NCI-H460 (cell line): ENCODE measurements at places on chromosomes 13 and 19. TPM values are rescaled to one million over a fixed set of nuclear protein-coding genes. Genes with fewer than 3 reads are reported as not detected.

GFY gene
- total RNA-seq, result not detected in 2 replicates

KIR3DL1 gene
- total RNA-seq, result not detected in 2 replicates

GRCh38 chr19:47608969-47609905, at the start of gene BICRA:
Gene BICRA, plus strand, starts transcription at chr19:47609134. Its CDS starts 64,441 bp downstream, at chr19:47673575.
- DNase-seq, result no peak

SCN1B gene
- total RNA-seq, result 0.61 and 0.82 TPM in 2 replicates

CYP2A6 gene
- total RNA-seq, result not detected in 2 replicates

GRCh38 chr19:13154241-13154778, 4.1 kb downstream of the IER2 start:
- DNase-seq, result peak; percentile 78

DNA sequence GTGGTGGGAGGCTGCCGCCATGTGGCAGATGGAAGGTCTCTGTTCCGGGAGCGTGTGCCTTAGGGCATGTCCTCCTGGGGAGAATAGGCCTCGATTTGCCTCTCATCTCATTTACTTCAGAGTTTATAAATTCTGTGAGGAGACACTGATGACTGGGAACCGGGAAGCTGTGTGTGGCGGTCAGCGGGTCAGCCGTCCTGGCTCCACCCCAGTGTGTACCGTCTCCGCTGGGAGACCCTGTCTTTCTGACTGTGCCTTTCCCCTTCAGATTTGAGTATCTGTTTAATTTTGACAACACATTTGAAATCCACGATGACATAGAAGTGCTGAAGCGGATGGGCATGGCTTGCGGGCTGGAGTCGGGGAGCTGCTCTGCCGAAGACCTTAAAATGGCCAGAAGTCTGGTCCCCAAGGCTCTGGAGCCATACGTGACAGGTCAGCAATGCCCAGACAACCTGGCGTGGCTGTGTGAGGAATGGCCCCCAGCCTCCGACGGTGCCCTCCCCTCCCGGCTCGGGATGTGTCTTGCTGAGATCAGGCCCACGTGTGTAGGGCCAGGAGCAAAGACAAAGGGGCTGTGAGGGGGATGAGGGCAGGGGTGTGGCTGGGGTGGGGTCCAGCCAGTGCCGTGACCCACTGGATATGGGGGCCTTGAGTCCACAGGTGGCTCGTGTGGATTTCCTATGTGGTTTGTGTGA, 21.6 kb downstream of the ATP4B start:
- no peak for DNase-seq

GRCh38 chr19:56134654-56134921, 6.5 kb upstream of the ZNF444 start:
- DNase-seq, result no peak
